Uterus (tissue), 4 donors: ENCODE measurements at places on chromosomes 6 and 20.

- DNase-seq: no peak
Measured at GRCh38 chr6:114987281-114987680, 644.5 kb upstream of the HS3ST5 start.

DNA sequence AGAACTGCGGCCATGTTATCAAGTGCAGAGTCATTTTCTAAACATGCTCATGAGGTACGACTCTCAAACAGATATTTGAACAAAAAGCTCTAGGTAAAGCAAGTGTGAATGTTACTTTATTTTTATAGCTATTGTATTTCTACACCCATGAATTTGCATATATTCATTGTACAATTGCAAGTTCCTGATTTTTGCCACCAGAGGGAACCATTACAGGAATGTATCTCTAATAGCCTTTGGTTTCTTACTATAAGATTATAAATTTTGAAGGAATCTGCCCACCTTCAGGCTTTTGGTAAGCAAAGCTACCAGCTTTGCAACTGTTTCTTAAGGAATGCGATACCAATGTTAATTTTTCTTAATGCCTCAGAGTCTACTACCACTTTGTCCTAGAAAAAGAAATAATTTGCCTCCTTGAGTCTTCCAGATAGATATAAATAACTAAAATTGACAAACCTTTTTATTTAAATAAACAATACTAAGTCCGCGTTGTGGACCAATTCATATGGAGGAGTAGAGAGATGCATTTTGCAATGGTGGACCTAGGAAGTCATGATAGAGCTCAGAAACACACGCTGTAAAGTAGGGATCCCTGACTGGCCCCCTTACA lies 125.4 kb upstream of the SAMD5 start:
- DNase-seq: no peak

DNA sequence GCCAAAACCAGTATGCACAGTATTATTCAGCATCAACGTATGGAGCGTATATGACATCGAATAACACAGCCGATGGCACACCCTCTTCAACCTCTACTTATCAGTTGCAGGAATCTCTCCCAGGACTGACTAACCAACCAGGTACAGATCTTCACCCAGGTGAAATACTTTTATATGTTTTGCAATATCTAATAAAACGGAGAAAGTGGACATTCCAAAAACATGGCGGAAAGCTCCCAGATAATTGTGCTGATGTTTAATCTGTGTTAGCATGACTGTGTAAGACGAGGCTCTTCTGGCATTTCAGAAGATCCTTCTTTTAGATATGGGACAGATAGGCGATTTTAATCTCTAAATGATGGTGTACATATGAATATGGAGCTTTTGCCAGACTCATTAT lies 227.4 kb downstream of the EYA4 start:
- DNase-seq: no peak

- no peak for DNase-seq
Measured at GRCh38 chr6:51830666-51831065, 256.7 kb downstream of the PKHD1 start.
